Anterior cingulate cortex (tissue), 58 donors: ENCODE measurements at places on chromosomes 2 and 18.

- peak; percentile 67 for DNase-seq
Measured at GRCh38 chr2:6993229-6993640, 76.0 kb downstream of the RNF144A start.

GRCh38 chr2:224041554-224041953 is 2.5 kb upstream of the SERPINE2 start:
- DNase-seq = no peak

DNA sequence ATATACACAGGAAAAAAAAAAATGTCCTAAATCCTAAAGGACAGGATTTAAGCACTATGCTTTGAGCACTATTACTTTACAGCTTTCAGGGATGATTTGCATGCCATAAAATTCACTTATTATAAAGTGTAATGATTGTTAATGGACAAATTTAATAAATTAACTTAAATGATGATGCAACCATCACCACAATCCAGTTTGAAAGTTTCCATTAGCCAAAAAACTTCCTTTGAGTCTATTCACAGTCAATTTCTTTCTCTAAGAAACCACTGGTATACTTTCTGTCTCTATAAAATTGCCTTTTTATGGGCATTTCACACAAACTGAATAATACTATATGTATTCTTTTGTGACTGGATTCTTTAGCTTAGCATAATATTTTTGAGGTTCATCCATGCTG is 111.1 kb upstream of the RIOK3 start:
- DNase-seq = no peak

GRCh38 chr18:24827501-24827900 is 367.1 kb downstream of the HRH4 start:
- no peak for DNase-seq

GRCh38 chr2:63287956-63288355 is 237.3 kb downstream of the OTX1 start:
- DNase-seq = no peak
